ENCODE measurements at places on chromosomes 5 and 9.
A peak's percentile ranks its signal among the peaks of the same experiment; 100 is the strongest.

- DNase-seq = no peak
Measured at GRCh38 chr5:179368806-179369529, 23.7 kb upstream of the ADAMTS2 start.

DNA sequence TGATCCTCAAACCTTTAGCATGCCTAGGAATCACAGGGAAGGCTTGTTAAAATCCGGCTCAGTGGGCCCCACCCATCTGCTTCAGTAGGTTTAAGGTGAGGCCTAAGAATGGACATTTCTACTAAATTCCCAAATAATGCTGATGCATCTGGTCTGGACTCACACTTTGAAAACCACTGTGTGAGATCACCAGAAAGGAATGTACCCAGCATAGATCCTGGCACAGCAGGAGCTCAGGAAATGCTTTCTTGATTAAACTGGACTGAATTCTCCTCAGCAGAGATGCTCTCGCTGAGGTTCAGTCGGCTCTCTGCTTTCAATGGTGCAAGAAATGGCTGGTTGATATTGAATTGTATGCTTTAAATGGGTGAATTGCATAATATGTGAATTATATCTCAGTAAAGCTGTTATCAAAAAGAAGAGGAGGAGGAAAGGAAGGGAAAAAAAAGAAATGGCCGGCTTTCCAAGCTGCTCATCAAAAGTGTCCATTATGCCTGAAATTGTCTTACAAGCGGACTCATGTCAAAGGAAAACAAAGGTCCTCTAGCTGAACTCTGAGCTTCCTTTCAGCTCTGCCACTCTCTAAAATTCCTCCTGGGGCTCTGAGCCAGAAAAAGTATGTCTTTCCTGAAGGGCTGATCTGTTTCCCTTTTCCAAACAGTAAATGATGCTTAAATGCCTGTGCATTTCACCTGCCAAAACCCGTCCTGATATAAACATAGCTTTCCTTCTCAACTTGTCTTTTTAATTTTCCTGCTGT, 77.6 kb upstream of the SAP30L start:
- DNase-seq = peak; percentile 97

DNA sequence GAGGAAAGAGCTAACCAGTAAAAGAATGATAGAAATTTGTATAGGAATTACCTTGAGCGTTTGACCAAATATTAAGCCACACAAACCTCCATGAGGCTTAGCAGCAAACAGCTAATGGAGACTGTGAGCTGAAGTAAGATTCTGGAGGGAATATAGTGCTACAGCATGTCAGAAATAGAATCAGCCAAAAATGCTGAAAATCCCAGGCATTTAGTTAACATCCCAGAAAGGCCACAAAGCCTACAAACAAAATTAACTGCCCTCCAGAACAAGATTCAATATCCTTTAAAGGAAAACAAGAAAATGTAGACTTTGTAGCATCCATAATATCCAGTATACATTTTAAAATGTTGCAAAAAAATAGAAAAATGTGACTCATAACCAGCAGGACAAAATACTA, 257.8 kb upstream of the TUSC1 start:
- peak; percentile 58 for DNase-seq

GRCh38 chr9:94889628-94890027, 163.1 kb downstream of the AOPEP start:
- peak; percentile 61 for DNase-seq

DNA sequence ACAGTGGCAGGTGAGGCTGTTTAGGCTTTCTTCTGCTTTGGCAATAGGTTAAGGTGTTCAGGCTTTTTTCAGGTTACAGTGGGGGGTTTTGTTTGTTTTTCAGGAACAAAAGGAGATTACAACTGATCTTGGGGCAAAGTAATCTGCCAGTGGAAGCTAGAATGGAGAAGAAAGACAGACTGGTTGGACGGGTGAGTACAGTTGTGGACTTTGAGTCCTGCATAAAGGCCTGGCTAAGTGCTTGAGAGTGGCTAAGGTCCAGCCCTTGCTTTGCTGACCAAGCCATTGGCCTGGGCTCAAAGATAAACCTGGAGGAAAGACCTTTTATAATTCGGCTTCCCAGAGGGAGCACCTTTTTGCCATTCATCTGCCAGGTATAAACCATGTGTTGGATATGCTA, 63.1 kb downstream of the MTMR12 start:
- no peak for DNase-seq

GRCh38 chr9:6384732-6385131, 28.3 kb upstream of the UHRF2 start:
- no peak for DNase-seq

DNA sequence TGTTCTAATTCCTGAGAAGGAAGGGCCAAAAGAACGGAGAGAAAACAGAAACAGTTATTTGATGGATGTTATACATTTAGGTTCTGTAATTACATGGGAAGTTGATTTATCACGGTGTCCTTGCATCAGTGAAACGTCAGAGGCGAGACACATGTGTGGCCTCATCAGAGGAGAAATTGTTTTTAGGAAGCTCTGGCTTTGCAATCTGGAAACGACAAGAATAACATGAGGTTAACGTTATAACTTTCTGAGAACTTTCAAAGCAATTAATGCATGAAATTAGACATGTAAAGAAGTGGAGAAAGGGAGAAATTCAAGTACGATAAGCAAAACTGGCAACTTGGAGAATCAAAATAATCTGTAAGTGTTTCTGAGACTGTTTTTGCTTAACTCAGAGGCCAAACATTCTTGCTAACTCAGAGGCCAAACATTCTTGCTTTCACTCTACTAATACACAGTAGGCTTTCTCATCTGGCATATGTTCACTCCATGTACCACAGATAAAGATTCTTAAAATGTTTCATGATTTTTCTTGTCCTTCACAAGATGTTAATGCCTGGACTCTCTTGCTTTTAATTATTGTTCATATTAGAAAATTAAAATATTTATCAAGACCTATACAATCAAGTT, 933.0 kb downstream of the TLE4 start:
- DNase-seq = no peak

GRCh38 chr5:67983251-67984110, 232.1 kb upstream of the PIK3R1 start:
- DNase-seq = peak; percentile 85

- peak; percentile 88 for DNase-seq
Measured at GRCh38 chr5:159947708-159948358, 31.6 kb downstream of the ADRA1B start.

- no peak for DNase-seq
Measured at GRCh38 chr5:16944816-16945562, 8.9 kb upstream of the MYO10 start.

DNA sequence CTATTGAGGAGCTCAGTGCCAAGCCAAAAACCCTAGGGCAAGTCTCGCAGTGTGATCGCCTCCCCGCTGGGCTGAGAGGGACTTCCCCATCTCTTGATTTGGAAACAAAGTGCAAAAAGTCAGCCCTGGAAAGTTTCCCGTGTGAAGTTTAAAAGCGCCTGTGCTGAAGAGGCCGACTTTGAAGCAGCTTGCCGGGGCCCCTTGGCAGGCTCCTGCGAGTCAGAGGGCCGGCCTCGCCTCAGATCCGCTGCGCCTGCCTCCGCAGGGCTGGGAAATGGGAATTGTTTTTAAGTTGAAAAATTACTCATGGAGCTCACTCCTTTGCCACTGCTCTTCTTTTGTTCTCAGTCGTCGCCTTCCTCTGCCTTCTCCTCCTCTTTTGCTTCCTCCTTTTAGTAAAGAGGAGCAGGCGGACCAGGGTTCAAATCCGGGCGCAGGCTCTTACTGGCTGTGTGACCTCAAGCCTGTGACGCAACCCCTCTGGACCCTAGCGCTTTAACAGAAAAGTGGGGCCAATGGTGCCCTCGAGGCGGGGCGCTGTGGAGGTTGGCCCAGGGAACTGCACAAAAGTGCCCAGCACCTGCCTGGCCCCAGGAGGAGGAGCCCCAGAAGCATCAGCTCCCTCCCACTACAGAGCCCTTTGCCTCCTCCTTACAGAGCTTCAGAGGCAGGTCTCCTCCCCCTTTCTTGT, 14.7 kb upstream of the LHX2 start:
- no peak for DNase-seq

- peak; percentile 82 for DNase-seq
Measured at GRCh38 chr9:120412425-120412951, 167.5 kb downstream of the CDK5RAP2 start.

DNA sequence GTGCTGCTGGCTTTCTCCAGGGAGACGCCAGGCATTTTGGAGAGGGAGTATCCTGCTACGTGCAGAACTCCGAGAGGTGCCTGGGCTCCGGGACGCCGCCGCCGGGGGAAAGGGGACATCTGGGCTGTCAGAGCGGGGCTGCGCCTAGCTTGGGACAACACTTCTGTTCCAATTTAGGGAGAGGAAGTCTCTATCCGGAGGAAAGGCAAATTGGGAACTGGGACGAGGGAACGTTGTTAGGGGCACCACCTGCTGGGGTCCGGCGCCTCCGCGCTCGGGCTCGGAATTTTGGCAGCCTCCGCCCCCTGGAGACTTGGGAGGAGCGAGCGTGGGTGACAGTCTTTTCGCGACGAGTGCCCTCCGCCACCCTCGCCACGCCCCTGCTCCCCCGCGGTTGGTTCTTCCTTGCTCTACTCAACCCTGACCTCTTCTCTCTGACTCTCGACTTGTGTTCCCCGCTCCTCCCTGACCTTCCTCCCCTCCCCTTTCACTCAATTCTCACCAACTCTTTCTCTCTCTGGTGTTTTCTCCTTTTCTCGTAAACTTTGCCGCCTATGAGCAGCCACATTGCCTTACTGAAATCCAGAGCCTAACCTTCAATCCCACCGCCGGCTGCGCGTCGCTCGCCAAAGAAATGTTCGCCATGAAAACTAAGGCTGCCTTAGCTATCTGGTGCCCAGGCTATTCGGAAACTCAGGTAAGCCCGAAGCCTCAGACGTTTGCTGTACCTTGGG, 1.6 kb downstream of the TSLP start:
- peak; percentile 21 for DNase-seq

GRCh38 chr5:2047341-2047927, 164.7 kb upstream of the IRX4 start:
- no peak for DNase-seq

GRCh38 chr9:123354806-123355508, 1.0 kb upstream of the CRB2 start:
- DNase-seq = no peak

DNA sequence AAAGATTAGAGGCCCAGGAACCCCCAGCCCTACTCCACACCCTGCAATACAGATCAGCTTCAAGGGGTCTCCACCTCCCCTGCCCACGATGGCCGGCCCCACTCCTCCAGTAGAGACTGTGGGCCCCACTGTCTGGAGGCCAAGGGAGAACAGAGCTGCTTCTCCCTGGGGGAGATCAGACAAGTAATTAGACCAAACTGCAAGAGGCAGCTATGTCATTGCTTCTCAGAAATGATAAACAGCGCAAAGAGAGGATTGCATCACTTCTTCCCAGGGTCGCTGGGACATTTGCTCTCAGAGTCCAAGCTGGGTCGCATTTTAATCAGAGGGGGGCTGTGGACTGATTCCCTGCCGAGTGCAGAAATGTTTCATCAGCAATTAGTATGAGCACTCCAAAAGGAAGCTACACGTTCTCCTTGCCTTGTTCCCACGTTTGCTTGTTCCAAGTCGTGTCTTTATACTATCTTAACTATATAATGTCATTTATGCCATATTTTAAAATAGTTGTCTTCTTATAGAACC, 59.9 kb downstream of the ROPN1L start:
- peak; percentile 65 for DNase-seq

DNA sequence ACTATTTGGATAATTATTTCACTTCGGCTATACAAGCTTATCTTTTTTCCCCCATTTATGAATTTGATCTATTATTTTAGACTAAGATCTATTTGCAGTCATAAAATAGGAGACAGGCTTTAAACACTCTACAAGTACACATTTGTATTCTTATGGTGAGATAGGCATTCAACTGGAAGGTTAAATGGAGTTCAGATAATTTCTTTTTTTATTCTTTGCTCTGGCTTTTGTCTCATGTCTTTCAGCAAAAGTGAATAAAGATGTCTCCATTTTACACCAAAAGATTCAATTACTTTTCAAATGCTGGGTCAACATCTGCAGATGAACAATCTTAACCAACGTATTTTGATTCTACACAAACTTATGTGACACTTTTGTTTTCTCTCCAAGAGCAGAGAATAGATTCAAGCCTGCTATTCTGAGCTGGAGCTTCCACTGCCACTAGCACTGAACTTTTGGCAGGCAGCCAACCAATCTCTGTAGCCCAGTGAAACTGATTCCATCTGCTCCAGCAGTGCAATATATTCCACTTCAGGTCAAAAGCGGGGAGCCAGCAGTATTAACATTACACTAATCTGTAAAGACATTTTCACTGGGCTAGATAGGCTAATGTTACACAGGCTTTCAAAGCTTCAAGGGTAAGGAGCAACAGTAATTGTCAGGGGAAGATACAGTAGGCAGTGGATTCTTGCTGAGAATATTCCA, 452.0 kb upstream of the ZNF608 start:
- DNase-seq = peak; percentile 85

GRCh38 chr5:9249231-9249630, 296.6 kb downstream of the SEMA5A start:
- DNase-seq = no peak

GRCh38 chr9:117671468-117671867, 32.7 kb upstream of the TLR4 start:
- peak; percentile 11 for DNase-seq

GRCh38 chr5:66956439-66956838, 240.2 kb downstream of the CD180 start:
- DNase-seq = no peak

DNA sequence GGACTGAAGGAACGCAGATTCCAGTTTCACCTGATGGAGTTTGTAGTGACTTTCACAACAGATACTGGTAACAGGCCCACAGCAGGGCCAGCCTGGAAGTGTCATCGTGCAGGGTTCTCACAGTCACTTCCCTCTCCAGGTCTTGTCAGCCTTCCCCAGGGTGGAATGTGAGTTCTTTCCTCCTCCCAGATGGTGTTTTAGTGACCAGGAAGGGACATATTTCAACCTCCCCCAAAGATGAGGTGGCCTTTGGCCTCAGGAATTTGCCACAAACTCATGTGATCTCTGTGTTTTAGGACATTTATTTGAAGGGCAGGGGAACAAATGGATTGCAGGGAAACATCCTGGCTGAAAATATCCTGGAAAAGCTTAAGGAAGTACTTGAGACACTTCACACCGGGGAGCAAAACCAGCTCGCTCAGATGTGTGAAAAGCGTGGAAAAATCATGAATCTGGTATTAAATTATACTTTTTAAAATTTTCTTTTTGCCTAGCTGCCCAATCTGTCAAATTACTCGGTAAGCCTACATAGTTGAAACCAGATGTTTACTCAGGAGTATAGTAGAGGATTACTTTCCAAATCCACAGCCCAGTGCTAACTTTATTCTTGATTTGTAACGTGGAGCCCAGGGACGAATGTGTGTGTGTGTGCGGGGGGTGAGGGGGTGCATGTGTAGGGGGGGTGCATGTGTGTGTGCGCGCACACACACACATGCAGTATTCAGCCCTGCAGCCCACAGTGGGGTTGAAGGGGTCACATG, 66.8 kb downstream of the PTPDC1 start:
- no peak for DNase-seq

DNA sequence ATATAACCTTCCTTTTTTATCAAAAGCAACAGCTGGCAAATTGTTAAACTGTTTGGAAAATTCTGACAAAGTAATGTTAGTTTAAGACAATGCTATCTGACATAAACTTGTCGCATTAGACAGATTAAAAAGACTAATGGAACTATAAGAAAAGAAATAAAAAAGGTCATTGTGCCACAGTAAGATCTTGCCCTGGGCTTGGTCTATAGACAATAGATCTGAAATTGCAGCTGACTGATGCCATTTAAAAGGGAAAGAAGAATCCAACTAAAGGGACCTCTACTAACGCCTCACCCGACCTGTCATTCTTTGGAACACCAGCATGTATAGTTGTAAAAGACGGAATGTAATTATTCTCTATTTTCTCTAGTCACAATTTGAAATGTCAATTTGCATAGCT, 644.4 kb upstream of the GRAMD2B start:
- DNase-seq = no peak

- no peak for DNase-seq
Measured at GRCh38 chr5:172527559-172527958, 73.2 kb upstream of the SH3PXD2B start.
